Stimulated activated CD4-positive, alpha-beta T cell treated with anti-CD3 and anti-CD28 coated beads, Interleukin-12 subunit alpha, Interleukin-12 subunit beta, amount 100 ng/mL, for 4 hours (primary cell): ENCODE measurements at places on chromosomes 6 and 20.

DNA sequence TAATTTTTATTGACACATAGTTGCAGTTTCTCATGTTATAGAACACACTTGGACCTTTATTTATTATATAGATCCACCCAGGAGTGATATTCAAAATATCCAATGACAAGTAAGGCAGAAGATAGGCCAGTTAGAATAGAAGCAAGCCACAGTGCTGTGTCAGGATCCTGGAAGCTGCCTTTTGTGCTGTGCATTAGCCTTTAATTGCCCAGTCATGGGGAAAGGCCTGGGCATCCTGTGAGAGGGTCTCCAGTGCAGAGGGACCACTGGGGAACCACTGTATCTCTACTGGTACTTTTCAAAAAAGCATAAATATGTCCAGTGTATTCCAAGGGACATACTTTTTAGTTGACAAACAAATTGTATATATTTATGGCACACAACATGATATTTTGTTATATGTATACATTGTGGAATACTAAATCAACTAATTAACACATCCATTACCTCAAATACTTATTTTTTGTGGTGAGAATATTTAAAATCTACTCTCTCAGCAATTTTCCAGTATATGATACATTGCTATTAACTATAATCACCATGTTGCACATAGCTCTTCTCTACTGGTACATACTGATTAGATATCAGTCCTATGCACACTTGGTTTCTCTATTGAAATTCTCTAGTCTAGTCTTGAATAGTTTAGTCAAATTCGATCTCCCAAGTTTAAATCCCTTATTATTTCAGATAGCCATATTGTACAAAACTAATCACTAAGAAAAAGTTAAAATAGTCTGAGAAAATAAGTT lies 59.5 kb downstream of the CDC40 start:
- no peak for DNase-seq

DNA sequence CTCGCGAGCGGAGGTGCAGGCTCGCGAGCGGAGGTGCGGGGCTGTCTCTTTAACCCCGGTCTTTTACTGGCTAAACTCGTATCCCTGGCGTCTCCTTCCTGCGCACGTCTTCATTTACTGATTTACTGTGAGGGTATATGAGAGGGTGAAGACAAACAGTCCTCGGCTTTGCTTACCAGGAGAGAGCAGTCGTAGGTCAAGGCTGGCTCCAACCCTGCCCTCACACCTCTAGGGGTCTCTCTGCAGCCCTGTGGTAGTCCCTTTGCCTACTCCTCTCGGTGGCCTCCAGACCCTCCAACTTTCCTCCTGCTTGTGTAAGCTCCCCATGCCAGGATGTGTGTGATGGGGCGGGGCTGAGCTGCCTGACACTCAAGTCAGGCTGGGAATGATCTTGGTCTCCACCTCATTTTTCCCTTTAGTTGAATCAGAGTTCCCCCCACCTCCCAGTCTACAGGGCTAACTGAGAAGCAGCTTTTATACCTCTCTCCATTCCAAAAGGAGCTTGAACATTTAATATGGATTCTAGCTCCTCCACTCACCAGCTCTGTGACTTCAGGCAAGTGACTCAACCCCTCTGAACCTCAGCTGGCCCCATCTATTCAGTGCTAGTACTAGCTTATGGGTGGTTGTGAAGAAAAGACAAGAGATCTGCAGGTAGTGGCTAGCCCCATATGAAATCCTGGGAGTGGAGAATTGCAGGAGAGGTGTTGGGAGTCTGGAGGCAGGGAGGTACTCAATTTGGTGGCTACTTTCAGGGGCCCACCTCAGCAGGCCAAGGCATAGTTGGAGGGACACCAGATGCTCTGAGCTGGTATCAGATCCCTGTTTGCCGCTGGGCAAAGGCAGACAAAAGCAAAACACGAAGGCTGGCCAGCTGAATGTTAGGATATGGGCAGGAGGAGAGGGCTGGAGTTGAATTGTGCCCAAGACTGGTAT lies 902 bp downstream of the SLC29A1 start:
- no peak for DNase-seq

GRCh38 chr6:95803889-95804288 lies 211.9 kb upstream of the FUT9 start:
- no peak for DNase-seq

- DNase-seq: no peak
These were observed 118.3 kb downstream of the PSMB1 start for GRCh38 chr6:170434821-170435155.

GRCh38 chr6:53922539-53922981 lies 127.8 kb downstream of the LRRC1 start:
- DNase-seq: no peak

DNA sequence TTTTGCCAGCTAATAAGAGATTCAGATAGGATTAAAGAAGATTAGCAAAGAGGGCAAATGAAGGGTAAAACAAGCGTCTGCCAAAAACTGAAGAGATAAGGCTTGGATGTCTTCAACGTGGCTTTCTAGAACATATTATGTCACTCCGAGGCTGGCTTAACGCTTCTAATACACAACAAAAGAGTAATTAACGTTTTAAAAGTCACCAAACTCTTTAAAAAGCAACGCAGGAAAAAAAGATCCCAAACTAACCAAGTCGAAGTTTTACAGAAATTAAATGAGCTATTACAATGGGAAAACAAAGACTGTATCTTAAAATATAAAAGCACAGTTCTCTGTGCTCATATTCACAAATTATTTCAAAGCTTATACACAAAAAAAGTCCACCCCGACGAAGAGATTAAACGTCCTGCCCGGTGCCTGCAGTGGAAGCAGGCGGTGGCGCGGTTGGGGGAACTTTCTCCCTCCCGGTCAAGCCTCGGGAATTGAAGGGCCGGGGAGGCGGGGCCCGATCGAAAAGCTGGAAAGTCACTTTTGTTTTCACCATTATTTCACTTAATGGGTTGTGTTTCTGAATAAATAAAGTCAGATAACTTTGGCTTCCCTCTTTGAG lies 1.2 kb downstream of the MAK start:
- DNase-seq: no peak

DNA sequence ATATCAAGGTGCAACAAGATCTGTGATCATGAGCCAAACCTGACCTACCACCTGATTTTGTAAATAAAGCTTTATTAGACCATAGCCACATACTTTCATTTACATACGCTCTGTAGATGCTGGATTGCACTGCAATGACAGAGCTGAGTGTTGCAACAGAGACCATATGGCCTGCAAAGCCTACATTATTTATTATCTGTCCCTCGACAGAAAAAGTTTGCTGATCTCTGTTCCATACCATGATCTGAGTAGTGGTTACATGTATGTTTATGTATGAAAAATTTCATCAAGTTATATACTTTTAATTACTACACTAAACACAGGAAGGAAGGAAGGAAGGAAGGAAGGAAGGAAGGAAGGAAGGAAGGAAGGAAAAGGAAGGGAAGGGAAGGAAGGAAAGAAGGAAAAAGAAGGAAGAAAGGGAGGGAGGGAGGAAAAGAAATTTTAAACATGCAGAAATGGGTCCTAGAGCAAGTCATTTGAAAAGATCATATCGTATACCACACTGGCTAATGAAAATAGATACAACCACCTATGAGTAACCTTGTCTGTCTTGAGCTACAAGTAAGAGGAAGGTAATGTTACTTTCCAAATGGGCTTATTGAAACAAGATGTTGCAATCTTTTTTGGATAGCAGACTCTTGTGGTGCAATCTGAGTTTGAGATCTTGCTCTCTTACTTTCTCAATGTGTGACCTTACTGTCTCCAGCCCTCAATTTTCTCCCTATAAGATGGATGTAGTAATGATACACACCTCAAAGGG lies 441.0 kb downstream of the KIF16B start:
- DNase-seq: no peak

- DNase-seq: no peak
These were observed 6.8 kb downstream of the MDFI start for GRCh38 chr6:41645007-41645618.

DNA sequence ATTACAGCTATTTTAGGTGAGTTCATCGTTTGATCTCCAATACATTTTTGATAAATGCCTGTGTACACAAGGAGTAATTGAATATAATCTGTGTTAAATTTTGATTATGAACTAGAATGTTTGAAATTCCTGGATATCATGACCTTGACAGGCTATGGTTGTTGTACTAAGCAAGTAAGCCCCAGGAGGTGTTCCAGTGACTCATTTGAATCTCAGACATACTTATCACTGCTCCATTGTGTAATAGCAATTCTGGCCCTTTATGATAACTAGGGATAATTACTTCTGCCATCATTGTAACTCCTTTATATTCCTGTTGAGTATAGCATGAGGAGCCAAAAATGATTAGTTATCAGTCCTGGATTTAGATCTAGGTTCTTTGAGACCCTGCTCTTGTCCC lies 1424.6 kb upstream of the ADGRB3 start:
- DNase-seq: no peak

GRCh38 chr6:90186026-90186425 lies 110.6 kb downstream of the BACH2 start:
- no peak for DNase-seq

DNA sequence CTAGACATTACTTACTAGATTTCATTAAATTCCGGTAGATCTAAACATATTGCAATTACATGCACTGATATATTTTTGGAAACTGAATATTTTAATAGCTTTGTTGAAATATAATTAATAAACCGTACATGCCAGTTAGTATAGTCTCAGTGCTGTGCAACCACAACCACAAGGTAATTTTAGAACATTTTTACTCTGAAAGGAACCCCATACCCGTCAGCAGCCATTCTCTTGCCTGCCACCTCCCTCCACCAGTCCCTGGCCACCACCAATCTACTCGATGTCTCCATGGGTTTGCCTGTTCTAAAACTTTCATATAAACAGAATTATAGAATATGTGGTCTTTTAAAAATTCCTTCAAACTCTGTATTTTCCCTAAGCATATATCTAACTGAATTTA lies 293.9 kb downstream of the THBS2 start:
- no peak for DNase-seq

DNA sequence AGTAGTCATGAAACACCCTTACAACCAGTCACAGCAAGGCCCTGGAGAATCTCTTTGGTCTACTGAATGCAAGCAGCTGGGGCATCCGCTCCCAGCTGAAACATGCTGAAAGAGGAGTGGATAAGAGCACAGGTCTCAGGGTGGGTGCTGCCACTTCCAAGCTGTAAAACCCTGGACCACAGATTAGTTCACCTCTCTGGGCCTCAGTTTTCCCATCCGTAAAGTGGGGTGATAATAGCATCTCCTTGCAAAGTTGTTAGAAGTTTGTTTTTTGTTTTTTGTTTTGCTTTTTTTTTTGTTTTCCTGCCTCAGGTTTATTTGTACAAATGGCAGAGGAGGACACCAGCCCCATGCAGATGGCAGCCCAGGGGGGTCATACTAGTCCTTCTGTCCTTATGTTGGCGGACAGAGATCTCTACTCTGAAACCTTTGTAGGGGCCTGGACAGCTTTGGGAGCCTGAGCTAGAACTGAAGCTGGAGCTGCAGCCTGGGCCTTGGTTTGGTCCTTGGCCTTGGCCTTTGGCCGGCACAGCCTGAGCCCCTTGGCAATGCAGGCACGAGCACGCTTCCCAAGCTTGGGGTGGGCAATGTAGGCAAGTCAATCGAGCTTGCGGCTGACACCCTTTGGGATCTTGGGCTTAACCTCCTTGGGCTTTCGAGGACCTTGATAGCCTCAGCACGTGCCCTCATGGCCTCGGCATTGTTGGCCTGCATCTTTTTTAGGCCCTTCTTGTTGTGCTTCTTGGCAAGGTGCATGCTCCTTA lies 38.2 kb downstream of the MRPL14 start:
- no peak for DNase-seq

DNA sequence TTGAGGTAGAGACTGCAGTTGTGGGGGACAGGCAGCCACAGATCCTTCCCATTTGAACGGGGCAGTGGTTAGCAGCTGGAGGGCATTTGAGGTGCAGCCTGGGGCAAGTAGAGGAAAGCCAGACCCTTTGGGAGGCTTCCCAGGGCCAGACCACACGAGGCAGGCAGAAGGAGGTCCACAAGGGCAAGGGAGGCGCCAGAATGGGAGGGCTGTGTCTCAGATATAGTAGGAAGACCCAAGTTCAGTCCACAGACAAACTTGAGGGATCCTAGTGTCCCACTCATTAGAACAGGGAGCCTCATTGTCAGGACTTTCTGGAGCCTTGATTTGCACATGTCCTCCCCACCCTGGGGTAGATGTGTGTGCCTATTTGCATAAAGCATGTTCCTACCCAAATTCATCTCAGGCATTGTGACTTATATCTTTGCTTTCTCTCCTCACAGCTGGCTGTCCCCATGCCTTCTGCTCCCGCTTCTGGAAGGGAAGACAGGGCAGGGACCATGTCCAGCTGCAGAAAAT lies 166.0 kb downstream of the VEGFA start:
- no peak for DNase-seq

DNA sequence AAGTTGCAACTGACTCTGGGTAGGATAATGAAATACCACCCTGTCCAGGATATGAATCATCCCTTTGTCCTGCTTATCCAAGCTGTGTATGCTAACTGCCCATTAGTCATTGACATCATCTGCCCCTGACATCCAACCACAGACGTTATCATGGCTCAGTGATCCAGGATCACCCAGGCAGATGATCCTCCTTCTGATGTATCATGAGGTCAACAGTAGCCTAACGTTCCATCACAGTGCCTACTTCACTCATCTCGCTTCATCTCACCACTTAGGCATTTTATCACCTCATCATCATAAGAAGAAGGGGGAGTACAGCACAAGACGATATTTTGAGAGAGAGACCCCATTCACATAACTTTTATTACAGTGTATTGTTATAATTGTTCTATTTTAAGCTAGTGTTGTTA lies 13.4 kb upstream of the BTN3A2 start:
- DNase-seq: no peak

- DNase-seq: no peak
These were observed 234.6 kb downstream of the ANKRD60 start for GRCh38 chr20:57993716-57994431.

DNA sequence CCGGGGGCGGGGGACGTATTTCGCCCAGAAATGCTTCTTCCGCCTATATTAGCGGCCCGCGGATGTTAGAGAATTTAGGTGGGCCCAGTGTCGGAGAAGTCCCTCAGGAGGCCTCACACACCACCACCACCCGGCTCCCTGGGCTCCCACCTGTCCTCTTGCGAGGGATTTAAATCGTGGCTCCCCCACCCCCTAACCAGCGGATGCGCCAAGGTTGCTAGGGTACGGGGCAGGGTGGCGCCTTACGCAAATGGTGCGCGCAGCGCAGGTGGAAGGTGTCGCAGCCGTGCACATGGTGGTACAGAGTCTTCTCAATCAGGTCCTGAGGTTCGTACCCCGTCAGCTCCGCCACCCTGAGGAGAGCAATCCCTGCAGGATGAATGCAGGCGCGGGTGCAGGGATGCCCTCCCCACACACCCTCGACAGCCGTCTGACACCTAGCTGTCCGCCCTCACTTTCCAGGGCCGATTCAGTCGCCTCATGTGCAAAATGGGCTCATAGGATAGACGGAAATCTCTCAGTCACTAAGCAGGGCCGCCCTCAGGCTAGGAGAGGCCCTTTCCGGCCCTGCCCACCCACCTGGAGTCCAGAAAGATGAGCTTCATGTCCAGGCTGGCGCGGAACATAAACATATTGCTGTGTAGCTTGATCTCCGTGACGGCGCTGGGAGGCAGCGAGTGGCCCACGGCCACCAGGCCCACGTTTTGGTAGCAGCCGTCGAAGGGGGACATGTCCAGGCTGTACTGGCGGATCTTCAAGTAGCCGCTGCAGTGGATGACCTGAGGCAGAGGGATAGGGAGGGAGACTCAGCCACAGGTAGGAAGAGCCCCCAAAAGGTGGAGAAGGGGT lies 16.6 kb downstream of the SIM1 start:
- DNase-seq: no peak
